ENCODE measurements at places on chromosomes 6 and 20.

GRCh38 chr6:11333132-11333849 lies 100.8 kb upstream of the NEDD9 start:
- DNase-seq: no peak

- DNase-seq: no peak
Measured at GRCh38 chr6:89308525-89309395, 6.3 kb downstream of the GABRR2 start.

DNA sequence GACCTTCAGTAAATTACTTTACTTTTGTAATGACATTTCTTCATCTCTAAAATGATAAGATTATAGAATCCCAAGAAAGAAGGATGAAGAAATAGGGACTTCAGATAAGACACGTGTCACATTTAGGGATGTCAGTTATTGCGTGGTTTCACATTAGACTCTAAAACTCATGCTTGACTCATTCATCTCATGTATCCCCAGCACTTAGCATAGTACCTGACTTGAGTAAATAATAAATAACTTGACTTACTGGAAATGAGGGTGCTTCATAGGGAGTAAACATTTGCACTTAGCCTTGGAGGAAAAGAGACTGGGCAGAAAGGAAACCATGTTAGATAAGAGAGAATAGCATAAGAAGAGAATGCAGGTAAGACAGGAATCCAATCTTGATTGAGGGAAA lies 37.2 kb downstream of the VTA1 start:
- DNase-seq: no peak

GRCh38 chr6:6775074-6775473 lies 186.6 kb downstream of the LY86 start:
- no peak for DNase-seq

- no peak for DNase-seq
Measured at GRCh38 chr20:40960521-40960956, 68.1 kb upstream of the TOP1 start.

Measured in sciatic nerve (tissue), 2 donors.